HTR-8/SVneo (cell line): ENCODE measurements at places on chromosomes 4 and X.
A peak's percentile ranks its signal among the peaks of the same experiment; 100 is the strongest.

DNA sequence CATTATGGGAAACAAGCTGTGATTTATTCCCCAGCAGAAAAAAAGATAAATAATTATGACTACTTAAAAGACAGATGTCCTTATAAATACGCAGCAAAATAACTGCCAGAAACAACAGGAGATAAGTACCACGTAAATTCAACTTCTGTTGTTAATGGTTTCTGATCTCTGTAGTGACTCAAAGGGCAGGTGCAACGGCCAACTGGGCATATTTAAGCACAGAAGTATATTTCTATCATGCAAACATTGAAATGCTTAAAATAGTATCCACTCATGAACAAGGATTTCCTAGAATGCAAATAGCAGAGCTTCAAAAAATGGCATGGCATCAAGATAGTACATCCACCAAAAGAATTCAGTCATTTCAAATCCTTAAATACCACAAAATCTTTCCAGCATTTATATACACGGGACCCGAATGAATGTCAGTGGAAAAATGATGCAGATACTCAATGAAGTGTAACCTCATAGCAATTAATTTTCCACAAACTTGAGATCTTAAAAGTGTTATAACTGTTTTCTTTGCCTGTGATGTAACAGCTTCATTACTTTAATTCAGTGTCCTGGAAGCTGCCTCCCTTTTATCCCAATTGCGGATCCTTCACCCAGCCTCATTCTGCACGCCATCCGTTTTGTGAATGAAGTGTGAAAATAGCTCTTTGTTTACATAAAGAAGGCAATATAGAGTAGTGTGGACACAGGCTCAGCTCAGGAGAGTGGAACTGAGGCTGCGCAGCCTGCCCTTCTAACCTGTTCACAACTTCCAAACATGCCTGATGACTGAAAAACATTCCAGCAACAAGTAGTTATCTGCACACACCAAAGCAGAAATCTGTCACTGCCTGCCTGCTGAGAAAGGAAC lies 10.2 kb downstream of the PDGFC start:
- no peak for DNase-seq

DNA sequence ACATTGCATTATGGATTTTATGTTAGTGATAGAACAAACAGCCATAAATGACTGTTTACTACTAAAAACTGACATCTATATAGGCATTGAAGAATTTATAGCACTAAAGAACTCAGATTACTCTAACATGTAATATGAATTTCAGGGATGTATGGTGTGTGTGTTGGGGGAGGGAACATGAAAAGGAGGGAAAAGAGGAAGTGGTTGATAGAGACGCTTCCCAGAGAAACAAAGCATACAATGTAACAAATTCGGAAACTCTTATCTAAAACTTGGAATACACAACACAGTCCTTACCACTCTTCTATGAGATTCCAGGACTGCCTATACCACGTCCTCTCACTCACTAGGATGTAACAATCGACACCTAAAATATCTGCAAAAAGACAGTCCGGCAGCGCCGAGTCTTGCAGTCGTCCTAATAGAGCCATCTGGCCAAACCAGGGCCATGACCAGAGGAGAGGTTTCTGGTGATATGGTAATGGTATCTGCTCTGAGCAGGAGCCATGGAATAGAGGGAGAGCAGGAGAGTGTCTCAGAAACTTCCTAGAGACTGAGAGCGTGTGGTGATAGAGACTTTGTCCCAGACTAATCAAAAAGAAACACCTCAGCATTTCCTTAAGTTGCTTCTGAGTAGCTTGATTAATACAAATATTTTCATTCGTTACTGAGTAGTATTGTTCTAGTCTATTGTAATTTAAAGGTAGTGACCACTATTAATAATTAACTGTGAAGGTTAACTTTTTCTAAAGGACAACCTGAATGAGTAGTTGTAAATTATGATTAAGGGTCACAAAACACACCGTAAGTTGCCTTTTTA lies 251.9 kb upstream of the ETNPPL start:
- no peak for DNase-seq

- no peak for DNase-seq
Observed at GRCh38 chr4:86896596-86896995, 4.4 kb upstream of the C4orf36 start.

DNA sequence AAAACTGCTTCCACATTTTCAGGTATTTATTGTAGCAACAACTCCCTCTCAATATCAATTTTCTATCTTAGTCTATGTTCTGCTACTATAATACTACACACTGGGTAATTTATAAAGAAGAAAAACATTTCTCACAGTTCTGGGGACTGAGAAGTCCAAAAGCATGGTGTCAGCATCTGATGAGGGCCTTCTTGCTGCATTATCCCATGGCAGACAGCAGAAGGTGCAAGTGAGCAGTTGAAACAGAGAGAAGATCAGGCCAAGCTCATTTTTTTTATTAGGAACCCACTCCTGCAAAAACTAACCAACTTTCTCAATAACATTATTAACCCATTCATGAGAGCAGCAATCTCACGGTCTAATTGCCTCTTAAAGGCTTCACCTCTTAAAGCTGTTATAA lies 376.0 kb downstream of the RAB28 start:
- no peak for DNase-seq

- DNase-seq, result no peak
Observed at GRCh38 chrX:130296743-130297142, 28.0 kb upstream of the ZNF280C start.

DNA sequence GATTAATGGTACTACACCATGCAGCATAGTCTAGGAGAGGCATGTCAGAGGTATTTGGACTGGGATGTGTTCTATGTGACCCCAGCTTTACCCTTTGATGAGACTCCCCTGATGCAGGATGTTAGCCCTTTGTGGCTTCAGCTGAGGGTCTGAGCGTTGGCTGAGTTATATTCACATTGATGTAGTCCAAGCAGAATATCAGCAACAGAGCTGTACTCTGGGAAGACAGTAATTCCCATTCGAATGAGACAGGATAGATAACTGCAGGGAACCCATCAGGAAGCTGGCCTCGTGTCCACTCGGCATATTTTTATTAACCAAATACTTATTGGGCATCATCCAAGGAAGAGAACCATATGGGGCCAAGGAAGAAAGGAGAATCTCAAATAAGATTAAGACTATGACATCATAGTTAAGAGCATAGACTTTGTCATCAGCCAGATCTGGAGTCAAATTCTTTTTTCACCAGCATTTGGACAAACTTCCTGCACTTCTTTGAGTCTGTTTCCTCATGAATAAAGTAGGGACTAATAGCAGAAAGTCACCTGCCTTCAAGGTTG lies 198.1 kb downstream of the SOWAHB start:
- no peak for DNase-seq

- DNase-seq, result no peak
Observed at GRCh38 chr4:3521621-3522325, 10.4 kb downstream of the LRPAP1 start.

- DNase-seq, result peak; percentile 8
Observed at GRCh38 chr4:78057600-78058550, 752 bp downstream of the FRAS1 start.

DNA sequence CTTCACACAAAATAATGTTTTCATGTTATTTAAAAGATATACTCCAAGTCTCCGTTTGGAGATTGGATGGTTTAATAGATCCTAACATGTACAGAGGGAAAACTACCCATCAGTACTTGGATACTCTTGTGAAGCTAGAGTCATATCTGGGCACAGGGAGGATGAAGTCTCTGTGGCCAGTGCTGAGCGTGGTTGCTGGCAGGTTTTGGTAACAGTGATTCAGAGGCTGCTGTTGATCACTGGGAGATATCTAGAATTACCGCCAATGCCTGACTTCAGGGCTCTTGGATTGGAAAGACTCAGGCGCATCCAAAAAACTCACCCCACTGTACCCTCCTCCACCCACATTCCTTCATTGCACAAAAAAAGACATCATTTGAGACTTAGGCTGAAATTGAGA lies 107.2 kb upstream of the PGRMC2 start:
- no peak for DNase-seq

DNA sequence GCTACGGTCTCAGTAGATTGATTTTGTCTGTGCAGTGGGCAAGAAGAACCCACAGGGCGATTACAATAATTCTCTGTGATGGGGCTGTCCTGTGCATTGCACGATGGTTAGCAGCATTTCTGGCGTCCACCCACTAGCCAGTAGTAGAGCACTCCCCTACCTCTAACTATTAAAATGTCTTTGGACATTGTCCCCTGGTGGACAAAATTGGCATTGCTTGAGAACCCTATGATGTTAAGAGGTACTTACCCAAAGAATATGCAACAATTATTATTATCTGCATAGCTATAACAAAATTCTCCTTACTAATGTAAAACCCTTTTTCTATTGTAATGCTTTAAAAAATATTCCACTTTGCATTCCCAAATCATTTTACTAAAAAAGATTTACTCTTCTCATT lies 109.5 kb upstream of the VCX3A start:
- no peak for DNase-seq

DNA sequence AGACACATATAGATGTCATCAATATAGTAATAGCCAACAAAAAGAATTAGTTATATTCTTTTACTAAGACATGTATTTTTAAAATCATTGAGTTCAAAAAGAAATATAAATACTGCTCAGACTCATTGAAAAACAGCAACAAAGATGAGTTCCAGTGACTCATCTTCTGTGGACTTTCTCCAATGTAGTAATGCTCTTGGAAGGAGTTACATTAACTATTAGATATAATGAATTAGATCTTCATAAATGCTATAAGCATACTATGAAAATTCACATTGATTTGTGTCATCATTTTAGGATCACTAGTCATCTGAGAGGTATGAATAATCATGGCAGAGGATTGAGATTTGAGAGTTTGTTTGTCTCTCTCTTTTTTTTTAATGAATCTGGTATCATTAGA lies 547.8 kb upstream of the PCDH7 start:
- no peak for DNase-seq

- no peak for DNase-seq
Observed at GRCh38 chrX:129099207-129099606, 424.1 kb downstream of the SMARCA1 start.

- DNase-seq, result no peak
Observed at GRCh38 chr4:84470204-84470785, 28.8 kb downstream of the NKX6-1 start.

DNA sequence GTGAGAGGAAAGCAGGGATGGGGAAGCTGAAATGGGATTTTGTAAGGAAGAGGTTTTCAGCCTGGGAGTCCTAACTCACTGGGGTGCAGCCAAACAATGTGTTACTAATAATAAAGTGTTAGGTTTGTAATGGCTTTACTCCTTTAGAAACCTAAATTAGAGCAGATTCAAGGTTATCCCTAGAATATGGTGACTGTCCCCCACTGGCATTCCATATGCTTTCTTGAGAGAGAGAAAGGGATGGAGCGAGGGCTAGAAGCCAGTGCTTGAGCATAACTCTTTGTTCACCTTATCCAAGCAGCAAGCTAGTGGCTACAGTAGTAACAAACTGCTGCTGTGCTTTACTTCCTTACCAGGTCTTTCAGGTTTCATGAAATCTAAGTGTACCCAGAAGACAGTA lies 249.1 kb upstream of the PGRMC2 start:
- DNase-seq, result no peak

- no peak for DNase-seq
Observed at GRCh38 chr4:18250564-18250963, 229.0 kb upstream of the LCORL start.

DNA sequence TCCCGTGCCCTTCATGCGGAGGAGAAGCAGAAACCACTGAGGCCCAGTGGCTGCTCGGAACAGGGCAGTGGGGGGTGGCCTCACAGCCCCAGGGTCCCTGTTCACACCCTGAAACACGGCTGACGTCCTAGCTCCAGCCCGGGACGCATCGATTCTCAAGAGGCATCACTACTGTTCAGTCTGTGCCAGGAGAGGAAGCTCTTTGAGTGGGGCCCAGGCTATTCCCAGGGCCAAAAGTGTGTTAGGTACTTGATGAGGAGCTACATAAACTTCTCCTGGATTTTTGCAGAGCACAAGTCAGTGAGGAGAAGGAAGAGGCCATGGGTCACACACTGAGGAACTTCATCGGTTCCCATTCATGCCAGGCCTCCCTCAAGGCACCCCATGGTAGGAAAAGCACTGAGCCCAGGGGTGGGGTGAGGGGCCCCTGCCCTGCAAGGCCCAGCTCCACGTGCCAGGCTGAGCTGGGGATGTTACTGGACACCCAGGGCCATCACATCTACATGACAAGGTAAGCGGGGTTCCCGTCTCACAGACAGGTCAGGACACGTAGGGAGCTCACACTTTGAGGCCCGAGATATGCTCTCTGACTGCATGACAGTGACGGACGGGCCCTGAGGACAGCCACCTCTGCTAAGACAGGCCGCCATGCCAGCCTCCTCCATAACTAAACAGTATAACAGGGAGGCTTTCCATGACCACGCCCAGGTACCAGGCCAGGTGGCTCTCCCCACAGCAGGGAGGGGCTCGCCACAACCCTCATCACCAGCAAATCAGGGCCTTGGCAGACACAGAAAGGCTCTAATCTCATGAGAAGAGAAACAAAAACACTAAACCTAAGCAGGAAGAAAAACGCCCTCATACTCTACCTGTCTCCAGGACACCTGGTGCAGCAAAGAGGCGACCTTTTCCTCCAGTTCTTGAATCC lies 12.4 kb downstream of the TNIP2 start:
- no peak for DNase-seq

GRCh38 chr4:137626942-137627738 lies 94.8 kb upstream of the PCDH18 start:
- no peak for DNase-seq

- no peak for DNase-seq
Observed at GRCh38 chr4:2852481-2852921, 8.9 kb downstream of the ADD1 start.
